ENCODE measurements at places on chromosomes 3 and 15.

DNA sequence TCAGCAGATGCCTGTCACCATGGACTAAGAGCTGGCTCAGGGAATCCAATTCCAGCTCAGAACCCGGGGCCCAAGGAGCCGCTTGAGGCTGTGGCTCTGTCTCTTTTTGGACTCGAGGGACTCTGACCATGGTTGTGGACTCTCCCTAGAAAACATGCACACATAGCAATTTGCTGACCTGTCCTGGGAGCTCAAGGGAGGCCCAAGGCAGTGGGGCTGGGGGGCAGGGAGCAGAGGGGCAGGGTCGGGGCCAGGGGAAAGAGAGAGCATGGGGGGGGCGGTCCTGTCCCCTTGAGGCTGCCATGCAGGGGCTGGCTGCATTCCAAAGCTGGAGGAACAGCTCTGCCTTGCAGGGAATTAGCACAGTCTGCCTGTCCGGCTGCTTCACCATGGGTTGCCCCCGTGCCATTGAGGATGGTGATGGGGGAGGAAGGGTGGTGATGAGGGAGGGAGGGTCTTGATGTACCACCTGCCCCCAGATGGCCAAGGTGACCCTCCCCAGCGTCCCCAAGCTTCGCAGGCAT lies 190.1 kb downstream of the GOLGA6L6 start:
- DNase-seq = peak; percentile 48

GRCh38 chr15:68537097-68537496 lies 41.7 kb upstream of the CORO2B start:
- DNase-seq = no peak

GRCh38 chr3:166533740-166534139 lies 696.5 kb upstream of the BCHE start:
- no peak for DNase-seq

DNA sequence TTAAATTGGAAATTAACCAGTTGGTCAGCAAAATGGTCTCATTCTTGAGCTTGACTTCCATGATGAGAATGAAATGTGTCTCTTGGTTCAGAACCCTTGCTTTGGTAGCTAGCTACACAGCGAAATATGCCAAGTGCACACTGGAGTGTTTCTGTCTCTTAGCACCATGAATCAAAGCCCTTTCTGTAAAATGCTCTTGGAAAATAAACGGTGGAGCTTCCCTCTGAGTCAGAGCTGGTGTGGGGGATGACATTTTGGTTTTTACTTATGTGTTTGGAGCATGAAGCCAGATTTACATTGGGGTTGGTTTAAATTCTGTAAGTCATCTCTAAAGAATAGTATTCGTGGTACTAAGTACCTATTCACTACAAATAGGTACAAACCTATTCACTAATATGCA lies 85.1 kb upstream of the NANOGP8 start:
- no peak for DNase-seq

- no peak for DNase-seq
Measured at GRCh38 chr15:80570553-80570952, 124.6 kb upstream of the ABHD17C start.

DNA sequence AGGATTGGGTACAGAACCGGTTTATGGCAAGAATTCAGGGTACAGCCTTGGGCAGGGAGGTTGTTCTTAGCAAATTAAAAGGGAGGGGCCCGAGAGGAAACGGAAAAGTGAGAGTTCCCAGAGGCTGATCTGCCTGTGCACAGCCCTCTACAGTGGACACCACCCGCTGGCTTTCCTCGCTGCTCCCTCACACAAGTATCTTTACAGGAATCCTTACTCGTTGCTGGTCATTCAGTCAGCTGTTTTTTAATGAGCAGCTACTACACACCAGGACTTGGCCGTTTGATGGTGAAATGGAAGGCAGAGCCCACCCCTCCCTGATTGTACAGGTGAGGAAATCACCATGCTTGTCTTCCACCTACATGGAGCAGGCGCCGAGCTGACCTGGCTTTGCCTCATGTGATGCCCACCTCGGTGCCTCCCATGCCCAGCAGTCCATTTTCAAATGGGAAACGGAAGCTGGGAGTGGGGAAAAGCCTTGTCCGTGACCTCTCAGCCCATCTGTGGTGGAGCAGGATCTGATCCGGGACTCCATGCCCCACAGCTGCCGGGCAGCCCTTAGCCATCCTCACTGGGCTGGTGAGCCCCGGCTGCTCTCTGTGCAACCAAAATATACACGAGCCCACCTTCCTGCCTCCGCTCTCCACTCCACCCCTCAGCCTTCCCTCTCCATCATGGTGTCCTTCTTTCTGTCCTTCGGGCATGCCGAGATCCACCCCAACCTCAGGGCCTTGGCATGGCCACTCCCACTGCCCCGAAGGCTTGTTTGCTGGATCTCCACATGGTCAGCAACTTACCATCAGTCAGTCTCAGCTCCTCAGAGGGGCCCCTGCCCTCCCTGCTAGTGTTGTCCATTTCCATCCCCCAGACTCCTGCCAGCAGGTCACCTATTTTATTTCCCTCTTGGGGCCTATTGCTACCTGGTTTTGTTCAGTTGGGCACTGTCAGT lies 33.3 kb upstream of the FGD5 start:
- DNase-seq = peak; percentile 29

- DNase-seq = peak; percentile 65
Measured at GRCh38 chr3:194939949-194940770, 254.5 kb downstream of the FAM43A start.

GRCh38 chr3:169634618-169635236 lies 28.8 kb downstream of the MECOM start:
- DNase-seq = no peak

DNA sequence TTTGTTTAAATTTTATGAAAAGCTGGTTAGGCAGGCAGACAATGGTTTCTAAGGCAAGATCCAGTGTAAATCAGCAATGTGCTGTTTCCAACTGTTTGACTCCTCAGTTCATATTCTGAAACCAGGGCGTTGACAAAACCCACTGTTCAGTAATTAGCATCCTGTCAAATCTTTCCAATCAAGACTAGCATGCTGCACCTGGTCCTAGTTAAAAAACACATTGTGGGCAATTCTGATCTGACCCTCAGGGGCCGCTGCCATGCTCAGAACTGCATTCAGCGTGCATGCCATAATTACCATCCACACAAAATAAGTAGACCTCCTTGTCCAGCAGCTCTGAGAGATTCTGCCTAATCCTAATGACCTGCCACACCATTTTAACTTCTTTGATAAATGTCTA lies 20.9 kb upstream of the RBP1 start:
- no peak for DNase-seq

DNA sequence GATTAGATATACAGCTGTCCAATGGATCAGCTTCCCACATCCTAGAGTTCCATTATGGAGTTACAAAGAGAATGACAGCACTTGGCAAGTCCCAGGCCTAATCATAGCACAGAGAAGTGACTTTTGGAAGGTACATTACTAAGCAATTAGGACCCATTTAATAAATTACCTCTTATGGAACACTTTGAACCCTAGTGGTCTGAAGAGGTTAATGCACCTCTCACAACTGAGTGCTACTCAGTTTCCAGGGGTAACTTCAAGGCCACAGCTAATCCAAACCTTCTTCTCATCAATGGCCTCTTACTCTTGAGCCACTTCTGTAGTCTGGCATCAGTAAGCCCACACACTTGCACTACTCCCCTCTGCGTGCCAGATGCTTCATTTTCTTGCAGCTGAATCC lies 34.9 kb upstream of the MEIS2 start:
- no peak for DNase-seq

- DNase-seq = no peak
Measured at GRCh38 chr3:143103652-143104051, 15.9 kb upstream of the CHST2 start.

DNA sequence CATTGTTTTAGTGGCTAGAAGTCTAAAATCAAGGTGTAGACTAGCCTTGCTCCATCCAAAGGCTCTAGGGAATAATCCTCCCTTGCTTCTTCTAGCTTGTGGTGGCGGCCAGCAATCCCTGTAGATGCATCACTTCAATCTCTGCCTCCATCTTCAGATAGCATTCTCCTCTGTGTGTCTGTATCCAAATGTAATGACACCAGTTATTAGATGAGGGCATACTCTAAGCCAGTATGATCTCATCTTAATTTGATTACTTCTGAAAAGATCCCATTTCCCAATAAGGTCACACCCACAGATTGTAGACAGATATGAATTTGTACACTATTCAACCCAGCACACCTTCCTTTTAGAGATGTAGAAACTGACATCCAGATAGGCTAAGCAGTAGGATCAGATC lies 334.5 kb upstream of the KCNMB2 start:
- DNase-seq = no peak

GRCh38 chr15:42184736-42185135 lies 23.4 kb downstream of the VPS39 start:
- no peak for DNase-seq

GRCh38 chr3:40658305-40658704 lies 133.5 kb downstream of the ZNF621 start:
- no peak for DNase-seq

- DNase-seq = no peak
Measured at GRCh38 chr15:81011593-81011992, 10.9 kb downstream of the TLNRD1 start.

DNA sequence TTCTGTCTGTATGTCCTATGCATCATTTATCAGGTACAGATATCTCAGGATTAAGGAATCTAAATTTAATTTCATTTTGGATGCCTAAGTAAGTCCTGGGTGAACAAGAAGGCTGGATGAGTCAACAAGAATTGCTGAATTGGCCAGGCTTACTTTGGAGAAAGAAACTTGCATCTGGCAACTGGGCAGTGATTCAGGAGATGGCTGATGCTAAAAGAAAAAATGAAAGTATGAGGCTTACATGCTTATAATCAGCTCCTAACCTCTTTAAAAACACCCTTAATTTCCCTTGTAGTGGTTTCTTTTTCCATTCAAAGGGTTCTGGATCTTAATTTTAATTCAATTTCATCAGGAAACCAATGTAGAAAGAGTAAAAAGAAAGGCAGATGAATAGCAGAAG lies 228.8 kb upstream of the PEX5L start:
- no peak for DNase-seq
